NCI-H187 treated with DMSO at 0.1 percent for 48 hours (cell line): ENCODE measurements at places on chromosomes 6 and 20.

DNA sequence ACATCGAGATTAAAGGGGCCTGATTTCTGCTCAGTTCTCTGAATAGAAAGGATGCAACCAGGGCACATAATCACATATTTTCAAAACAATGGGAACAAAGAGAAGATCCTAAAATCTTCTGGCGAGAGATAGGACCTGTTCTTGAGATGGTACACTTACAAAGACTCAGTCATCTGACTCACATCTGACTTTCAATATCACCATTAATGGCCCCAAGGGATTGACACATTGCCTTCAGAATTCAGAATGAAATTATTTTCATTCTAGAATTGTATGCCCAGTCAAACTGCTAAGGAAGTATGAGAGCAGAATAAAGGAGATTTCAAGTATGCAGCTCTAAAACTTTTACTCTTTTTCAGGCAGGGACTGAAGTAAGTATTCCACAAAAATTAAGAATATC lies 240.7 kb upstream of the POU3F2 start:
- no peak for DNase-seq

DNA sequence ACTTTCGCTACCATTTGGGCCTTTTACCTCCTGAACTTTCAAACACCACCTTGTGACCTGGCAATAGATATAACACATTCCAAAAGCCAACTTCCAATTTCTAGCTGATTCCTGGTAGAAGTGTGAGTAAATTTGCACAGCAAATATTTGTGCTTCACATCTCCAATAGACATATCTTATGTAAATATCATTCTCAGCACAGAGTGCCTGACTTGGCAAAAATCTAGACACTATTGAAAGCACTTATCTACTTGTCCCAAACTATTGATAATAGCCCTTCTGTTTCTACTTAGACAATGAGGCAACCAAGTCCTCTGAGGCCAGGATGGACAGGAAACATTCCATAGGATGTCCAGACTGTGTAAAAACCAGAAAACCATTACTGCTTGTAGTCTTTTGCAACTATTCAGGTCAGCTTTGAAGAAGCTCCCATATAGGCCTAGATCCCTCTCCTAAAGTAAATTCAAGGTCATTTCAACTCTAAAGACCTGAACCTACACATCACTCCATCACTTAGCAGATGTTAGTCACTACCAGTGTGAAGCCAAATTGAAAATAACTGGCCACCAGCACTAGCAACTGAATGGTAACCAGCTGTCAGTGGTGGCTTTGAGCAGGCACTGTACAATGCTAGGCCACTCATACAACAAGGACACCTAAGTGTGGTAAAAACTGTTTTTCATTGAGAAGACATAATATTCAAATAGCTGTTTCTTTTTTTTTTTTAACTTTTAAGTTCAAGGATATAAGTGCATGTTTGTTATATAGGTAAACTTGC lies 95.3 kb upstream of the RSPO3 start:
- no peak for DNase-seq

- no peak for DNase-seq
These were observed 116.1 kb downstream of the VEGFA start for GRCh38 chr6:43886067-43886461.

- no peak for DNase-seq
These were observed 162.5 kb downstream of the DLL1 start for GRCh38 chr6:170128346-170128745.

- no peak for DNase-seq
These were observed 41.1 kb downstream of the FARS2 start for GRCh38 chr6:5302220-5302946.

DNA sequence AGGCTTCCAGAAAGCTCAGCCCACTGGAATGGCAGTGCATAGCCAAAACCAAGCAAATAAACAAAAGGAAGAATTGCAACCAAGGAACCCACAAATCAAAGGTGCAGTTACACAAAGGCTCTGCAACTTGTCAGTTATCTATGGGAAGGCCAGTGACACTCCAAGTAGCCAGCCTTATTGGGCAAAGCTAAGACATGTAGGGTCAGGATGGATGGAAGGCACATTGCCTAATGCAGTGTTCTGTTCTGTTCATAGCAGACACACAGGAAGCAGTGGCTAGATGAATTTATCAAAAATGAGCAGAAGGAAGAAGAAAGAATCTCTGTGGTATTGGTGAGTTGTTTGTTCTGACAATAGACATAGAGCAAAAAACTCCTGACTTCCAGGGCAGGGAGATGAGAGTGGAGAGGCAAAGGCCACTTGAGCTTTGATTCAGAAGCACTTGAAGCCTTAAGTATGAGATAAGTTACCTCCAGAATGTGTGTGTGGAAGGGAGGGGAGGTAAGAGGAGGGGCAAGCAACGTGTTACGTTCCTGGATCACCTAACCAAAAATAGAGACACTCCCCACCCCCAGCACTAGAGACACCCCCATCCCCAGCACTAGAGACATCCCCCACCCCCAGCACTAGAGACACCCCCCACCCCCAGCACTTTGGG lies 57.9 kb upstream of the AKAP12 start:
- DNase-seq: peak; percentile 46

- DNase-seq: no peak
These were observed 72.6 kb downstream of the CD109 start for GRCh38 chr6:73768558-73768957.

DNA sequence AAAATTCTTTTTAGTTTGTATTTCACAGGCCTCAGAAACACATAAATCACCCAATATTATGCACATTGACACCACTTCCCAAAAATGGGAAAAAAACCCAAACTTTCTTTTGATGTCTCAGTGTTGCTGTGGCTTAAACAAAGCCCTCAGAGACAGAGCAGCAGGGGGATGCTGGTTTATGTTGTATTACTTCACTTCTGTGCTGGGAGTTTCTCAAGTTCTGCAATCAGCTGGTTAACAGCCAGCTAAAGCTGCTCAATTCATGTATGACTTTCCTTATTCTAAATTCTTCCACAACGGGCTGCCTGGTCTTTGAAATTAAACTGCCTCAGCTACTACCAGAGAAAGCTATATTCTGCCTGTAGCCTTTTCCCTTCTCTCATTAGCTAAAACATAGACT lies 5.6 kb downstream of the FILIP1 start:
- no peak for DNase-seq

DNA sequence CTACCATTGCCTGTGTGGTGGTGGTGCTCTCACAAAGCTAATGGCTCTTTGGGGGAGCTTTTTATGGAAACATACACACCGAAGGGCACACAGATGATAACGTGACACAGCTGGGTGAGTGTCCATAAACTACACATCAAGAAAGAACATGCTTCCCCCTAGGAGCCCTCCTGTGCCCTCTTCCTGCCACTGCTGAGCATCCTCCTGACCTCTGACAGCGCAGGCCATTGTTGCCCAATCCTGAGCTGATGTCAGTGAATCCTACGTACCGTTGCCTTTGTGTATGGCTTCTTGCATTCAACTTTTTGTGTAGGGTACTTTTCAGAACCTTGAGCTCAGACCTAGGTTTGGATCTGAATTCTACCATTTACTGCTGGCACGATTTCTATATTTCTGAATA lies 65.8 kb upstream of the SLC22A1 start:
- DNase-seq: no peak

DNA sequence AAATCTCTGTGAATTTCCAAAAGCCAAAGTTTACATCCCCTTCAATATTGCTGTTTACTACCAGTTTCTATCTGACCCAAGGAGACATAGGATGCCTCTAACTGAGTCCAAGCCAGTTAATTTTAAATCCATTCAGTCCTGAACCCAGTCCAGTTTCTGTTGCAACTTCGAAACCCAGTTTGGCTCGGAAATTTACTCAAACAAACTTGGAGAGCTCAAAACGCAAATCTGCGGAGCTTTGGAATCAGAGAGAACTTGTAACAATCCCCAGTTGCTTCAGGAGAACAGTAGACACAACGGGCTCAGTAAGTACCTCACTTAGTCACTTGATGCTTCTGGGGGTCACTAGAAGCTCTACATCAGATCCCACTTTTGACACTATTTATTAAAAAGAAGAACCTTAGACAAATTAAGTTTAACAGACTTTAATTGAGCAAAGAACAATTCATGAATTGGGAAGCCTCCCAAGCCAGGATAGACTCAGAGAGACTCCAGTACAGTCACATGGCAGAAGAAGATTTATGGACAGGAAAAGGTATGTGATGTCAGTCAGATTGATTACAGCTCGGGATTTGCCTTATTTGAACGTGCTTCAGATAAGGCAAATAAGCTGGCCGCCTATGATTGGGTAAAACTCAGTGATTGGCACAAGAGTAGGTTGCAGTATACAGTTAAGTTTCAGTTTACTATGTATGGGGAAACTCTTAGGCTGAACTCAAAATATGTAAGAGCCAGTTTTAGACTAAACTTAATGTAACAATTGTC lies 118.0 kb downstream of the RFPL4B start:
- DNase-seq: no peak

DNA sequence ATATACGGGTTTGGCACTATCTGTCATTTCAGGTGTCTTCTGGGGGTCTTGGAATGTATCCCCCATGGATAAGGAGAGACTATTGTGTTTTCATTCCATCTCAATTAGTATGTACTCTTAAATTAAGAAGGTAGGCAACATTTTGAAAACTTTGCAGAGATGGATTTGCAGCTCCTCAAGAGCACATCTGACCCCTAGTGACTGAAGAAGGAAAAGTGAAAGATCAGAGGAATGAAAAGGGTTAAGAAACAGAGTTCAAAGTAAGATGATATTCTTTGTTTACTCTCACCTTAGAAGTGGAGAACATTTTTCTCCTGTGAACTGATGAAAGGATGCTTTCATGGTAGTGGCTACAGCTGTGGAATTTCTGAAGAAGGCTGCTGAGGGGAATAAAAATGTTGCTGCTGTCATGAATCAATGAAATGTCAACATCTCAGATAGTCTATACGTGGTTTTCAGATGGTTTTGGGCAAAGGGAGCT lies 41.5 kb downstream of the SH3BGRL2 start:
- DNase-seq: no peak

GRCh38 chr20:52736507-52736906 lies 235.7 kb upstream of the TSHZ2 start:
- DNase-seq: no peak

- DNase-seq: no peak
These were observed 8.8 kb upstream of the CD83 start for GRCh38 chr6:14108571-14109410.

- DNase-seq: no peak
These were observed 60.6 kb upstream of the ATXN1 start for GRCh38 chr6:16821834-16822264.

- DNase-seq: no peak
These were observed 11.2 kb upstream of the MRPS18A start for GRCh38 chr6:43698584-43699349.

- DNase-seq: no peak
These were observed 42.9 kb upstream of the SPTLC3 start for GRCh38 chr20:12965870-12966251.

DNA sequence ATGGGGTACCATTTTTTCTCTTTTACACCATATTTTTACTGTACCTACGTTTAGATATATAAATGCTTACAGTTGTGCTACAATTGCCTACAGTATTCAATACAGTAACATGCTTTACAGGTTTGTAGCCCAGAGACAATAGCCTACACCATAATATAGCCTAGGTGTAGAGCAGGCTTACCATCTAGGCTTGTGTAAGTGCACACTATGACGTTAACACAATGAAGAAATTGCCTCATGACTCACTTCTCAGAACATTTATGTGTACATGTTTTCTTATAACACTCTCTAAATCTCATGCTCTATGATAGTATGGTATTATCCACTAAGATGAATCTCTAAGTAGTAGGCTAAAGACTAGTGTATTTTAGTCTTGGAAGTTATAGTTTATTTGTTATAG lies 13.5 kb downstream of the GPR63 start:
- no peak for DNase-seq

- no peak for DNase-seq
These were observed 91.2 kb downstream of the LCA5 start for GRCh38 chr6:79446006-79446405.

GRCh38 chr6:7486951-7487350 lies 54.5 kb upstream of the DSP start:
- DNase-seq: no peak

DNA sequence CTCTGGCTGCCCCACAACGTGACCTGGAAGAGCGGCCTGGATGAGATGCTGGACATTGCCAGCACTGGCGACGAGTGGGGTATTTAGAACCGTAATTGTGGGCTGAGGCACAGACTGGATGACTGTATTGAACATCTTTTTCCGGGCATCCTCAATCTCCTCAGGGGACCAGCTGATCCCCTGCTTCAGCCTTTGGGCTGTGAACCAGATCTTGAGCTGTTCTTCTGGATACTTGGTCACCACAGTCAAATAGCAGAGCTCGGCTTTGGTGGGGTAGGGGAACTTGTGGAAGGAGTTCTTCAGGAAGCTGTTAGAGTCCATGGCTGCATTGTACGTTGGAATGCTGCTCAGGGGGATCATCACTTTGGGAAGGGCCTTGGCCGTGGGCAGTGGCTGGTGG lies 66.3 kb downstream of the PLCG1 start:
- no peak for DNase-seq

GRCh38 chr6:97292671-97293070 lies 9.7 kb upstream of the MMS22L start:
- no peak for DNase-seq

DNA sequence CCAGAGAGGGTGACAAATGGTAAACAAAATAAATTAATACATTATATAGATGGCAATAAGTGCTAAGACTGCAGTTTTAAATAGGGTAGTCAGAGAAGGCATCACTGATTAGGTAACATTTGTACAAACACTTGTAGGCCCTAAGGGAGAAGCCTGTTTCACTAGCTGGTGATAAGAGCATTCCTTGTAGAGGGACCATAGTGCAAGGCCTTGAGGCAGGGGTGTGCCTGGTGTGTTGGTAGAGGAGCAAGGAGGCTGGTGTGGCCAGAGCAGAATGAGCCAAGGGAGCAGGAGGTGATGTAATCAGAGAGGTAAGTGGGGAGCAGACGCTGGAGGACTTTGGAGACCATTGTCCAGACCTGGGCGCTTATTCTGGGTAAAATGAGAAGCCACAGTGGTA lies 70.7 kb downstream of the ANKRD6 start:
- DNase-seq: no peak

GRCh38 chr6:151075527-151075926 lies 164.2 kb upstream of the AKAP12 start:
- DNase-seq: no peak

GRCh38 chr20:46553926-46554325 lies 3.5 kb upstream of the OCSTAMP start:
- DNase-seq: no peak

- no peak for DNase-seq
These were observed 5.6 kb upstream of the BTBD3 start for GRCh38 chr20:11912013-11912658.

- DNase-seq: no peak
These were observed 161.5 kb upstream of the HEY2 start for GRCh38 chr6:125587666-125588632.

- no peak for DNase-seq
These were observed 145.4 kb downstream of the UST start for GRCh38 chr6:148892247-148892646.
